CD4-positive, alpha-beta T cell treated with Interleukin-15 for 4 hours (primary cell): ENCODE measurements at places on chromosomes 16 and 17.

- no peak for DNase-seq
Observed at GRCh38 chr16:67726106-67727034, 7.3 kb upstream of the GFOD2 start.

GRCh38 chr16:67442581-67443255, 11.8 kb downstream of the HSD11B2 start:
- no peak for DNase-seq

DNA sequence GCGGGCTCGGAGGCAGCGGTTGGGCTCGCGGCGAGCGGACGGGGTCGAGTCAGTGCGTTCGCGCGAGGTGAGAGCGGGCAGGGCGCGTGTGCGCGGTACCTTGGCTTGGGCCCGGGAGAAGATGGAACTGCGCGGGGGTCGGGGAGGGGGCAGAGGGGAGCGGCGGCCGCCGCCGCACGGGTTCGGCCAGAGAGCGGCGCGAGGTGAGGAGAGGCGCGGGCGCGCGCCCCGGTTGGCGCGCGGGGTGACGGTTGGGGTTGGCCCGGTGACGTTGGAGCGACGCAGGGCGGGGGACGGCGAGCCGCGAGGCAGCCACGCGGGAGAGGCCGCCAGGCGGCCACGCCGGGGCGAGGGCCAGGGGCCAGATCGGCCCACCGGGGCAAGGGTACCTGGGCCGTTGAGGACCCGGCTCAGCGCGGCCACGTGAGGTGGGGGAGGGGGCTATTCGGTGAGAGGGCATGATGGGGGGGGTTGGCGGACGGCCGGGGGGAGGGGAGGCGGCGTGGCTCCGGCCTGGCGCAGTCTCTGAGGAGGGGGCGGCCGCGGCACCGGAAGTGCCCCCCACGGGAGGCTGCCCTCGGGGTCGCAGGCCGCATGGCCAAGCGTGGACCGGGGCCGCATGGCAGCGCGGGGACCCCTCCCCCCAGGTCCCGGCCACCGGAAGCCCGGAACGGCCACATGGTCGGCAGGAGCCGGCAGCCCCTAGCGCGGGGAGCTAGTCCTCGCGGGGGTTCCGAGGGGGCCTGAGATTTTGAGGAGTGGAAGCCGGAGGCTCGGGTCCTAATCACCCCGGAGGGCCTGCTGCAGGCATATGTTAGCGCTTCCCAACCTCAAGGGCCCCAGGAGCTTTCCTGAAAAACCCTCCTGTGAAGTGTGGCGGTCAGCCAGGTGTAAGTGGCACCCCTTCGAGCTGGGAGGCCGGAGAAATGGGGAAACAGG, 527 bp downstream of the EIF5A start:
- peak; percentile 39 for DNase-seq

DNA sequence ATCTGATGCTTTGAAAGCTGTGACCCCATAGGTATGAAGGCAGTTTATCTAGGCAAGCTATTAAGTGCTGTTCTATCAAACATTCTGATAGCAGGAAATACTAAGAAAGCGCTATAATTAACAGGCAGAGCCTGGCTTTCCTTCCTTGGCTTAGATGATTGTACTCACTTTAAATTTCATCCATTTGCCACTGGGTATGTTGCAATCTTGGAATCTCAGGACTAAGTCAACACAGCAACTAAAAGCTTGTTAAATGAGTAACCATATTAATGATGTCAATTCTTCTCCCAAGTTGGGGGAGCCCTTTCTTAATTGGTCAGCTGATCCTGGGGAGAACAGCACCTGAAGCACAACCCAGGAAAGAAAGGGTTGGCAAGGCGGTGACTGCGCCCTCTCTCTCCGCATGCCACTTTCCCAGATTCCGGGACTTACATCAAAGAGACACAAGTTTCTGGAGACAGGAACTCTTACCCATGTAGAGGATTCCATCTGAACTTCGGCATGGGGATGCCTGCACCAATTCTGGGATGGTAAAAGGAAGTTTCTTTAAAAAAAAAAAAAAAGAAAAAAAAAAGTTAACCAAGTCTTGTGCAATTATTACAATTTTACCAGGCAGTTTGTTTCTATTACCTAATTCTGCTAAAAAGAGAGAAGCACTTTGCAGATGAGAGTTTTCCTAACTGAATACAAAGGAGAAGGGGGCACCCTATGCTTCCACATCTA, 54.4 kb upstream of the ICAM2 start:
- DNase-seq = no peak

DNA sequence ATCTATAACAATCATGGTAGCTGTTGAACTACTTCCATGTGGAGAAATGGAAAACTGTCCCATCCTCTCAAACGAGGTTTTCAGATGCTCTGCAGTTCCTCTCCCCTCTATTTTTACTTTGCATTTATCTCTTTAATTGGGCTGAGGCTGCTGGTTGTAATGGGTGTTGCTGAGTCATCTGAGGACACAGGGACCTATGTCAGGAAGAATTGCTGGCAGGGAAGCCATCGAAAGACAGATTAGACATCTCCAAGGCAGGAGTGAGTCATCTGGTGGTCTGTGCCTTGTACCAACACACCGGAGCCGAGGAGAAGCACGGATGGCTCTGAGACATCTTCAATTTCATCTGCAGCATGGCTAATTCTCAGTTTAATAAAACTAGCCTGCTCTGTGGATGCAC, 394.5 kb downstream of the GRIN2A start:
- no peak for DNase-seq

- no peak for DNase-seq
Observed at GRCh38 chr16:66205287-66206231, 160.9 kb upstream of the CDH5 start.

DNA sequence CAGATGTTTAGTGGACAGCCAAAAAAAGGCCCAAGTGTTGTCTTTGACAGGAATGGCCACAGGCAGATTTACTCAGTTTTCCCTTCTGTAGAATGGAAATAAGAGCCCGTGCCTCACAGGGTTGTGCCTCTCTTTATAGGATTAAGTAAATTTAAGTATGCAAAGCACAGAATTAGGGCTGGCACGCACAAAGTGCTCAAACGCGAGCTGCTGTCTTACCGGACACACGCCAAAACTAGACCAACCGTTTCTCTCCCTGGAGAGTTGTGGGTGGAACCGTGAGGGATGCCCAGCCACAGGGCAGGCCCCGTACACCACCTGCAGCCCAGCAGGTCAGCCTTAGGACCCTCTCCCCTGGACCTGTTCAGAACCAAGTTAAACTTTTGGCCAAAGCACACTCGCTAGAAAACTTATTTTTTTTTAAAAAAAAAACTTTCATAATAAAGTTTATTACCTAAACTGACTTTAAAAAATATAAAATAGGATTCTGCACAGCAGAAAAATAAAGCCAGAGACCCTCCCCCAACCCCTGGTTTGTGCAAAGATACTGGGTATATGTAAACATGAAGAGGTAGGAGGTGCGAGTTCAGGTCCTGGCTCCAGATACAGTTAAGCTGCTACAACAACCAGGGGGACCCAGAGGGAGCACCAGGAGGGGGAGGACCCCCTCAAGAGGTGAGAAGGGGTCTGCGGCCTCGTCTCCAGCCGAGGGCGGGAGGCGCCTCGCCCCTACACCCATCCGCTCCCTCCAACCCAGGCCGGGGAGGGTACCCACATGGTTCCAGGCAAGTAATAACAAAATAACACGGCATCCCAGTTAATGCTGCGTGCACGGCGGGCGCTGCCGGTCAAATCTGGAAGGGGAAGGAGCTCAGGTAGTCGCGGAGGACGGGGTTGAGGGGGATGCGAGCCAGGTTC, 1.8 kb downstream of the SOCS1 start:
- DNase-seq = no peak

GRCh38 chr16:49399594-49400364, 26.2 kb downstream of the C16orf78 start:
- no peak for DNase-seq

GRCh38 chr17:31492880-31493655, 101.6 kb downstream of the RAB11FIP4 start:
- DNase-seq = peak; percentile 58

DNA sequence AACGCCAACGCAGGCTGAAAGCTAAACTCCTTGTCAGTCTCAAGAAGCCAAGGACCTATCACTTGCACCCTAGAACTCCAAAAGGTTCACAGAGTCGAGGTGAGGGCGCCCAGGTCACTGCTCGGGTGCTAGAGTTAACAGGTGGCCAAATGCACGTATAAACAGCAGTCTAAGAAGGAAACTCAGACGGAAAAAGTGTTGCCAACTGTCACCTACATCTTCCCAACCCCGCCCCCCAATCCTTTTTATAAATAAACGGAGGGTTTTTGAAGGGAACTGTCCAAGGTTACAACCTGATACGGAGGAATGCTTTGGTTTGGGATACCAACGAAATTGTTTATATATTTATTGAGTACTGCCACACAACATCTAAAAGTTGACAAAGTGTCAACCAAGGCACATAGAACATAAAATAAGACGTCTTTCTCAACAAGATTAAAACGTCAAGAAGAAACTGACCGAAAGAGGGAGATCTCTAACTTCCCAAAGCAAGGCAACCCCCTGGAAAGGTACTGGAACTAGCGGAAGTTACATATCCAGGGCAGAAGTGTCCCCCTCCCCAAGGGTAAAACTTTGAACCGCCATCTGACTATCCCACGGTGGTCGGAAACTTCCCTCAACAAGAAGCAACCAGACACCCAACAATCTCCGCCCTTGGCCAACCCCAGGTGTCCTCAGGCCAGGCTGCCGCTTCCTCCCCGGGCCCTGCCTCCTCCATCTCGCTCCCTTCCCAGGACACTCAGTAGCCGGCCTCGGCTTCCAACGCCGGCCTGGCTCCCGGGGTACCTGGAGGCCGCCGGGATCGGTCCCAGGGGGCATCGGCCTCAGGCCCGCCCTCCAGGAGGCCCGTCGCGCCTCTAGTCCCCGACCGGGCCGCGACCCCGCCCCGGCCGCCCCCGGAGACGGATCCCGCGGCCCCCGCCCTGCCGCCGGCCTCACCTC, 982 bp downstream of the SPAG9 start:
- peak; percentile 9 for DNase-seq

DNA sequence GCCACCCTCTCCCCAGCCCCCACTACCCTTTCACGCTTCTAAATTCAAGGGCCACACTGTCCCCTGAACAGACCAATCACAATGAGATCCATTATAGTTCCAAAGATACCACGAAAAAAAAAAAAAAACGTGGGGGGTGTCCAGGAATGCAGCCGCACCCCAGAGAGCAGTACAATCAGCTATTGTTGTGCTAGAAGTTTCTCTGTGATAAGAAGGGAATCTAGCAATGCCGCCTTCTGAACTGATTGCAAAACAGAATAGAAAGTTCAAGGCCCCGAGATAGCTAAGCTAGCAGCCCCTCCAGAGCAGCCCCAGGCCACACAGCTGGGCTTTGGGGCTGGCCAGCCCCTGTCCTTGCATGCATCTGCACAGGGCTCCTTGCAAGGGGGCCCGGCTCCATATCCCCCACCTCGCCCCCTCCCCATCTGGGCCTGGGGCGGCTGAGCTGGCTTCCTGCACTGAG, 86.9 kb upstream of the CBX4 start:
- DNase-seq = no peak

DNA sequence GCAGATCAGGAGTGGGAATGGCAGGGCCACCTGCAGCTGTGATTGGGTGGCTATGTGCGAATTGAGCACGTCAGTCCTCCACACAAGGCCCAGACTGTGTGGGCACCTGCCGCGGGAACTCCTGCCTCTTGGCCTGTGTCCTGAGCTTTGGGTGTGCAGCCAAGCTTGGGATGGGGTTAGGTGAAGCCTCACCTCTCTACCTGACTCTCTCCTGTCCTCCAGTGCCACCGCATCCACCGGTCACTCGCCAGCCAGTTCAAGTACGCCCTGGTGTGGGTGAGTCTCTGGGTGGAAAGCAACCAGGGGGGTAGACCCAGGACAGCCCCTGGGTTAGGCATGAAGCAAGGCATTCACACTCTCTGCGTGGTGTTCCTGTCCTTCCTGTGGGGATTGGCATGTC, 2.3 kb upstream of the MYO15A start:
- no peak for DNase-seq

DNA sequence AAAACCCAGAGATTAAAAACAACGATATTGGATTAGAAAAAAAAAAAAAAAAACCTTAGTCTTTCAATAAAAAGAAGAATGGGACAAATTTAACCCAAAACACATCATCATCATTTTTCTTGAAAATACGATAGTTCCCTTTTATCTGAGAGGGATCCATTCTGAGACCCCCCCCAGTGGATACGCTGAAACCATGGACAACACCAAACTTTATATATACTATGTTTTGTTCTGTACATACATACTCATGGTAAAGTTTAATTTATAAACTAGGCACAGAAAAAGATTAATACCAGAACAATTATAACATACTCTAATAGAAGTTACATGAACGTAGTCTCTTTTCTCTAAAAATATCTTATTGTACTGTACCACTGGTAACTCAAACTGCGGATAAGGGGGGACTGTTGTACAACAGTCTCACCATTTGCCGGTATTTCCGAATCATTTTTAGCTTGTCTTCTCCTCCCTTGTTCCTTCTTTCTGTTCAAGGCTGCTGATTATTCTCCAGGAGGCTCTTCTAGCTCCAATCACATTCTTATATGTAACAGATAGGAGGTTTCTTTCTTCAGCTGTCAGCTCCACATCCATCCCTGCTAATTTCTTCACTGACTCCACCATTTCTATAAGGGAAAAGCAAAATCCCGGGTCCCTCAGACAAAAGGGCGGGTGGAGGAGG, 37.0 kb downstream of the RNF135 start:
- no peak for DNase-seq

- no peak for DNase-seq
Observed at GRCh38 chr17:72594248-72594647, 473.4 kb downstream of the SOX9 start.

DNA sequence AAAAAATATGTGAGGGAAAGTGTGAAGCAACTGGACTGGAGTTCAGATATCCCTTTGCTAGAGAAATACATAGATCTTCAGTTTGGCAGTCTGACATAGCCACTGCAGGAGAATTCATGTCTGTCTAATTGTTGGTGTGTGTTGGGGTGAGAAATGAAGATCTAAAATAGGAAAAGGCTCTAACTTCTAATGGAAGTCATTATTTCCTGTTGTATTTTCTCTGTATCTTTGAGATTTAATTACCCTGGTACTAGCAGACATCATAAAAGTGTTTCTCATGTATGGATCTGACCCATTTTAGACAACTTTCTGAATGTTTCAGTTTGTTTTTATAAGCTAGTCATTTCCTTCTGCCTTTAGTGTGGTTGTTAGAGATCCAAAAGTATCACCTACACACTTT, 128.3 kb downstream of the NLK start:
- no peak for DNase-seq

GRCh38 chr17:78374631-78375274, 3.7 kb upstream of the PGS1 start:
- DNase-seq = no peak
